Large intestine (tissue), 12 donors: ENCODE measurements at places on chromosomes 2 and 18.

GRCh38 chr2:24418166-24418841 lies 58.0 kb upstream of the ITSN2 start:
- H3K27me3 ChIP-seq = no peaks in the 10 kb centered on the region
- H3K36me3 ChIP-seq = no peaks in the 10 kb centered on the region
- H3K4me3 ChIP-seq = no peak overlapping the region
- H3K4me1 ChIP-seq = peaks cover 12% of the 10 kb centered on the region
- peak overlapping the region; percentile 11 for H3K27ac ChIP-seq
- DNase-seq = peak; percentile 70

DNA sequence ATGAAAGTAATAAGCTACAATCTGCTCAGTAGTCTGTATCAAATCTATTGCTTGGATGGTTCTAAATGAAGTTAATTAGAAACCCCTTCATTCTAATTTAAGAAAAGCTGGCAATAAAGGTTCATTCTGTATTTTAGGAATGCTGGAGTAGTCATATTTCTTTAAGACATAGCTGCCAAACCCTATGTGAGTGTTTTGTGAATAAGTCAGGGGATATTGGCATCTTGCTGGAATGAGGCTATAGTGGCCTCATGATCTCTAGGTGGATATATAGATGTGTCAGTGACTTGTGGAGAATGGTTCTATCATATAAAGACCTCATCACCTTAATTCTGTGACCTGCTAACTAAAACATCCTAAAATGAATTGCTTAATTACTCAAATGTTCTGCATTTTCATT lies 196.3 kb downstream of the PDE1A start:
- no peaks in the 10 kb centered on the region for H3K4me1 ChIP-seq
- no peak overlapping the region for H3K27ac ChIP-seq
- H3K36me3 ChIP-seq = no peaks in the 10 kb centered on the region
- no peak for DNase-seq
- H3K27me3 ChIP-seq = no peaks in the 10 kb centered on the region

DNA sequence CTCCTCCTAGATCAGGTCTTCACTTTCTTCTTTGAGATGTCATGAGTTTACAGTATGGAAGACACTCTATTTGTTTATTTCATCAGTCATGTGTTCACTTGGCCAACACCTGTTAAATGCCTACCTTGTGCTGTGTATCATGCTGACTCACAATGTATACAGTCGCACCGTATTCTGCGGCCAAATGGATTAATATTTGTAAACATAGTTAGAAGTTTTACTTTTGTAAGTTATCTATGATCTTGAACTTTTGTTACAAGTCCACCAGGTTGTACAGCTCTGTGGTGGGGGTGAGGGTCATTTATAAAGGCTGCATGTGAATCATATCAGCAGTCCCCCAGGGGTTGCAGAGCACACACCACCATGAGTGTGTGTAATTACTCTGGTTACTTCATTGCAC lies 408.7 kb upstream of the NRP2 start:
- no peaks in the 10 kb centered on the region for H3K27me3 ChIP-seq
- H3K27ac ChIP-seq = no peak overlapping the region
- DNase-seq = peak; percentile 42
- no peaks in the 10 kb centered on the region for H3K36me3 ChIP-seq
- no peak overlapping the region for H3K4me3 ChIP-seq

GRCh38 chr2:240295256-240296103 lies 140.0 kb upstream of the GPC1 start:
- no peaks in the 10 kb centered on the region for H3K36me3 ChIP-seq
- H3K27me3 ChIP-seq = no peaks in the 10 kb centered on the region
- DNase-seq = no peak
- H3K27ac ChIP-seq = no peak overlapping the region
- no peaks in the 10 kb centered on the region for H3K4me1 ChIP-seq
- H3K4me3 ChIP-seq = no peak overlapping the region

DNA sequence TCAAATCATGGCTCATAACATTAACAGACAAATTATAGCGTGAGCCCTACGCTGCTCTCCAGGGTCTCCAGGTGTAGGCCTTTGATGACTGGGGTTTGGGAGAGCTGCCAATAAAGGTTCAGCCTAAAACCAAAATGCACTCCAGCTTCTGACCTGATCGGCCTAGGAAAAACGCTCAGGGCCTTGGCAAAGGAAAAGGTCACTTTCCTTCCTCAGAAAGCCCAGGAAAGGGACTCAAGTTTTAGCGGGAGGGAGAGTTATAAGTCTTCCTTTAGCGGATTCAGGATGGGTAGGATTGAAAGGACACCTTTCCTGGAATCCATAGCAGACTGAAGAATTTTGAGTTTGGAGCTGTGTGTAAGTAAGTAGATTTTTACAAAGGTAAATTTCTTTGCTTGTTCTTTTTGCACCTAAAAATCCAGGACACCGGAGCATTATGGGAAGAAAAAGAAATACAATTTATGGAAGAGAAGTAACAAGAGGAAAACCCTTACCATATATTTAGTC lies 8.8 kb downstream of the EVX2 start:
- H3K4me3 ChIP-seq = no peak overlapping the region
- H3K27ac ChIP-seq = no peak overlapping the region
- H3K27me3 ChIP-seq = peaks cover 95% of the 10 kb centered on the region
- peaks cover 4% of the 10 kb centered on the region for H3K4me1 ChIP-seq

DNA sequence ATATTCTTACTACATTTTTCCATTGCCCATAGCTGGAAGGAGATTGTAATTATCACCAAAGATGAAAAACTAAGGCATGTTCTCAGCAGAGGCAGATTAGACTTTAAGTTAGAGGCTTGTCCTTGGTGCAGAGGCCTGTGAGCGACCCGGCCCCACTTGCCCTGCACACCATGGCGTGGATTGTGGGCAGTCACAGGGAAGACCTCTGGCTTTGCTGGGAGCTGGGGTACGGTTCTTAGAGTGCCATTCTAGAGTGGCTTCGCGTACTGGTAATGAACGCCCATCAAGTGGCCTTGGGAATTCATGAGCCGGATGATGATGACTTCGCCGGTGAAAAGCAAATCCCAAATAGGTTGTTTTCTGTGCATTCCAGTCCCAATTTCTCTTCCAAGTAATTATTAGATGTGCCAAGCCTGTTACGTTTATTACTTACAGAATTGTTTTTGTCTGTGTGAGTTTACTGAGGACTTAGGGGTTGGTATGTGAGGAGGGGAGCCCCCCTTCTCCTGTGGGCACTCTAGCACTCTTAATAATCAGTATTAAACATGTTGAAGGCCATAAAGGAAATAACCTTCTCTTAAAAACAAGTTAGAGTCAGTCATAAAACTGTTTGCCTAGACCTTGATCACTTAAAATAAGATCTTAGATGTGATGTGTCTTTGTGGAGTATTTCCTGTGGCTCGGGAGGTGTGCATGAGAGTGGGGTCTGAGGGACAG lies 90.6 kb downstream of the LDLRAD4 start:
- H3K4me1 ChIP-seq = no peaks in the 10 kb centered on the region
- no peak overlapping the region for H3K4me3 ChIP-seq
- no peaks in the 10 kb centered on the region for H3K27me3 ChIP-seq
- no peak for DNase-seq
- H3K27ac ChIP-seq = no peak overlapping the region
- no peaks in the 10 kb centered on the region for H3K36me3 ChIP-seq

- no peaks in the 10 kb centered on the region for H3K36me3 ChIP-seq
- DNase-seq = no peak
- H3K4me1 ChIP-seq = peaks cover 3% of the 10 kb centered on the region
- H3K4me3 ChIP-seq = no peak overlapping the region
- H3K27ac ChIP-seq = no peak overlapping the region
Observed at GRCh38 chr18:3036108-3036507, 23.2 kb upstream of the LPIN2 start.

DNA sequence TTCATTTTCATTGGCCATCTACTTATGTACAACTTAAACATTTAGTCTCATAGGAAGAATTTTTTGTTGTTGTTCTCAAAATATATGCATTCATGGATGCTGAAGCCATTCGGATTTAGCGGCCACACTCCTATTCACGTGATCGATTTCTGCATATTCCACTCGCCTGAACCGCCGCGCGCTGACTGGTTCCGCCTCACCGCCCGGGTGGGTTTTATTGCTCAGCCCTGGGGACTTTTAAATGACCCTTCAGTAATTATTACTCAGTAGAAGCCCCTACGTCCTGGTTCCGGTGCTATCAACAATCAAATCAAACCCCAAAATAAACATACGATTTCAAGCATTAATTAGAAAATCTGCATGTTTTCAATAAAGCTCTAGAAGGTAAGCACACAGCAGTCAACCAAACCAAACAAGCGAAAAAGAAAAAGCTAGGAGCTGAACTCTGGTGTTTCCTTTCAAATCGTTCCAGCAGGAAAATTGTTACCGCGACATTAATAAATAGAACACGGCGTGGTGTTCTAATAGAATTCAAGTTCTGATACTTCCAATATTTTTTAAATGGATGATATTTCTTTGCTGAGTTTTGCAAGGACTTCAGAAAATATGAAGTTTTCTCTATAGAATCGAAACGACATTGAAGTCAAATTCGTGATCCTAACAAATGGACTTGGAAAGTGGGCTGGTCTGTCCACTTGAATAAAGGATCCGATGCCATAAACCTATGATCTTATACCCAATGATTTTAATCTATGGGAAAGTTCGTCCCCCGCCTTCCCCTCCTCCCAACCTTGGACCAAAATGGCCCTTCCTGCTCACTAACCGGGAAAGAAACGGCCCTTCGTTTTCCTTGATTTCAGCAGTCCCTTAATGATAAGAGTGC lies 9.3 kb downstream of the PAX3 start:
- no peak overlapping the region for H3K27ac ChIP-seq
- no peak for DNase-seq
- peaks cover 94% of the 10 kb centered on the region for H3K27me3 ChIP-seq
- H3K36me3 ChIP-seq = no peaks in the 10 kb centered on the region

DNA sequence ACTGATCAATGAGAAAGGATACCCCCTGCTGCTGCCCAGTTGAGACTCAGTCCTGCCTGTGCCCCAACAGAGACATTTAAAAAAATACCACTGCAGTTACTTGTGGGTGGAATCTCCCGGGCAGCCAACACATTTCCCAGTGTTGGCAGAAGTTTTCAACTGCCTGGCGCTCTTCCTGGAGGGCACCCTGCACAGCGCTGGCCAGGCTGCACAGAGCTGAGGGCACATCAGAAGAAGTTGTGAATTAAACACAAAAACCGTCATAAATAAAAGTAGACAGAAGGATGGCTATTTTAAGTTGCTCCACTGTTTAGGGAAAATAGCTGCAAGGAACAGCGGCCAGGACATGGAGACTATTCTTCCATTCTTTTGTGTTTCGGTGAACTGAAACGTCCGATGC lies 110.2 kb upstream of the THOC1 start:
- no peak overlapping the region for H3K27ac ChIP-seq

DNA sequence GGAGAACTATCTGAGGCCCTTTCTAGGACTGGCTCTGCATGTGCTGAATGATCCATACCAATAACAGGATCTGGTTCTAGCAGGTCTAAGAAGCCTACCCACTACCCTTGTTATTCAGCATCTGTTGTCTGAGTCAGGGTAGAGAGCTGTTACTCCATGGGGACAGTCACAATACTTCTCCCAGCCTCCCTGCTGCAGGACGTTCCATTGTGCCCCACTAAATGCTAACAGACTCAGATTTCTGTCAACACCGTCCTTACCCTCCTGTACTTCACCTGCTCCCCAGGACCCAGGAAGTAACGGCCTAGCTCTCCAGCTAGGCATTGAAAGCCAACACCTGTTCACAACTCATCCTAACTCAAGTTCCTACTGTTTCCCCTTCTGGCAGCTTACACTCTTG lies 719.7 kb upstream of the ID2 start:
- no peaks in the 10 kb centered on the region for H3K36me3 ChIP-seq
- no peaks in the 10 kb centered on the region for H3K4me1 ChIP-seq
- no peaks in the 10 kb centered on the region for H3K27me3 ChIP-seq
- DNase-seq = no peak
- no peak overlapping the region for H3K4me3 ChIP-seq
- H3K27ac ChIP-seq = no peak overlapping the region

DNA sequence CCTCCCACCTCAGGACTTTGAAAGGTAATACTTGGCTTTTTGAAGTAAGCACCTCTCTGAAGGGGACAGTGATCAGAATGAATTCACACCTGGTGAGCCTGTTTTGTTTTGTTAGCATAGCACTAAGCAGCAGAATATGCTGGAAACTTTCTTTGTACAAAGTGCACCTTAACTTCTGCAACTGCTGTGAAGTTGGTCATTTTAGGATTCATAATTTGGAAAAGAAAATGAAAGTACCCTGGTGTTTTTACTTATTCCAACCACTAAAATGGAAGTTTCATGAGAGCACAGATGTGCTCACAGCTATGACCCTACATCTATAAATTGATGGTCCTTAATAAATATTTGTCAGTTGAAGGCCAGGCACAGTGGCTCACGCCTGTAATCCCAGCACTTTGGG lies 257.8 kb upstream of the STON1 start:
- no peak for DNase-seq
- H3K36me3 ChIP-seq = no peaks in the 10 kb centered on the region
- H3K4me3 ChIP-seq = no peak overlapping the region
- no peak overlapping the region for H3K27ac ChIP-seq
- H3K27me3 ChIP-seq = no peaks in the 10 kb centered on the region
- H3K4me1 ChIP-seq = peaks cover 20% of the 10 kb centered on the region

- H3K27ac ChIP-seq = no peak overlapping the region
- H3K36me3 ChIP-seq = no peaks in the 10 kb centered on the region
- H3K27me3 ChIP-seq = peaks cover 2% of the 10 kb centered on the region
- H3K4me1 ChIP-seq = no peaks in the 10 kb centered on the region
- no peak for DNase-seq
- no peak overlapping the region for H3K4me3 ChIP-seq
Observed at GRCh38 chr2:203878063-203878462, 10.5 kb downstream of the CTLA4 start.

GRCh38 chr2:172783165-172783898 lies 47.7 kb downstream of the RAPGEF4 start:
- H3K4me3 ChIP-seq = no peak overlapping the region
- no peaks in the 10 kb centered on the region for H3K36me3 ChIP-seq
- H3K27me3 ChIP-seq = no peaks in the 10 kb centered on the region
- no peak for DNase-seq
- H3K27ac ChIP-seq = no peak overlapping the region
